ENCODE measurements at places on chromosomes 16 and 17. TPM values are rescaled to one million over a fixed set of nuclear protein-coding genes. Genes with fewer than 3 reads are reported as not detected.

The SLC5A11 gene
- 0.95 TPM for total RNA-seq

The PHLPP2 gene
- total RNA-seq = 18.8 TPM

The PFN1 gene
- total RNA-seq = 367 TPM

The CDH3 gene
- total RNA-seq = 144 TPM

The PIP4K2B gene
- total RNA-seq = 39.6 TPM

The GRIN2A gene
- total RNA-seq = 0.54 TPM

The FOXN1 gene
- 0.48 TPM for total RNA-seq

The TRPV2 gene
- 0.28 TPM for total RNA-seq

The TAF15 gene
- 335 TPM for total RNA-seq

The SHBG gene
- 1.2 TPM for total RNA-seq

The KRTAP4-4 gene
- not detected for total RNA-seq

The EVPLL gene
- not detected for total RNA-seq

All from Caco-2 (cell line).